Dorsolateral prefrontal cortex (tissue), 122 donors: ENCODE measurements at places on chromosomes 2 and 18.
A peak's percentile ranks its signal among the peaks of the same experiment; 100 is the strongest.

GRCh38 chr2:150255528-150255927 lies 231.9 kb downstream of the RND3 start:
- DNase-seq = no peak

DNA sequence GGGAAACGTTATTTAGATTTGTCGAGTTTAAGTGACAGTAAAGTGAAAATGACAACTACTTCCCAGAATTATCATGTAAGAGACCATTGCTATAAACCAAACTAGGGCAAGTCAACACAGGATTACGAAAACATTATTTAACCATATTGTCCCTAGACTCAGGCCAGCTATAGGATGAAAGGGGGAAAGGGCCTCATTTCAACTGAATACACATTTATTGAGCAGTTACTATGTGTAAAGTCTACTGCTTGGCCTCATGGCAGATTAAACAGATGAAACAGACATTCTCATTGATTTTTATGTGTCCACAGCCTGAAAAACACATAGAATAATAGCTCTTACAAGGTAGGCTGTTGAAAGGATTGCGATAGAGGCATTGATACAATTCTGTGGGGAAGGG lies 32.7 kb downstream of the ARHGEF33 start:
- DNase-seq = no peak

DNA sequence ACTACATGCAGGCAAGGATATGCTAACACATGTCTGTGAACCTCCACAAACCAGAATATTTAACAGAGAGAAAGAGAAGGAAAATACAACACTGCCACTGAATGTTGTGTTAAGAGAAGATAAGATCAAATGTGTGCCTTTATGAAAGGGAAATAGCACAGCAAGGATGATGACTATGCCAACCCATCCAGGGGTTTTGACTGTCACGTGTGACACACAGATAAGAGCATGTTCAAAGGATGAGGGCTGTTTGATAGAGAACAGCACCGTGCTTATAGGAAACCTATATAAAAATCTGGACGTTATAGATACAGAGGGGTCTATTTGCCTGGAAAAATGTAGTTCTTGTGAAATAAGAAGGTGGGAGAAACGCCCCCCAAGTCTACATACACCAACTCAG lies 911.8 kb downstream of the CPS1 start:
- no peak for DNase-seq

DNA sequence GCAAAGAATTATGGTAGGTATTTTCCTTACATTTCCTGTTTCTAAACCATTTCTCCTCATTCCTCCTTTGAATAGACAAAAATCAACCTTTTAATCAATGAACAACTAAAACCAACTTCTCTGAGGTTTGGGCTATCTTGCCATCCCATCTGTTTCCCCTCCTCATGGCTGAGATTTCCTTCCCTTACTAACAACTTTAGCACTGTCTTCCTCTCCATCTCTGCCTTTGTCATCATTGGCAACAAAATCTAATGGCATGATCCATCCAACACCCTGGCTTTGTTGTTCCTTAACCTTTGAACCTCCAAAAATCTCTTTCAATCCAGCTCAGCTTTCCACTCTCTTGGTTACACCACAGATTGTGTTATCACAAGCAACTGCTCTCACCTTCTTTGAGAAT lies 95.3 kb upstream of the FAM136A start:
- no peak for DNase-seq

DNA sequence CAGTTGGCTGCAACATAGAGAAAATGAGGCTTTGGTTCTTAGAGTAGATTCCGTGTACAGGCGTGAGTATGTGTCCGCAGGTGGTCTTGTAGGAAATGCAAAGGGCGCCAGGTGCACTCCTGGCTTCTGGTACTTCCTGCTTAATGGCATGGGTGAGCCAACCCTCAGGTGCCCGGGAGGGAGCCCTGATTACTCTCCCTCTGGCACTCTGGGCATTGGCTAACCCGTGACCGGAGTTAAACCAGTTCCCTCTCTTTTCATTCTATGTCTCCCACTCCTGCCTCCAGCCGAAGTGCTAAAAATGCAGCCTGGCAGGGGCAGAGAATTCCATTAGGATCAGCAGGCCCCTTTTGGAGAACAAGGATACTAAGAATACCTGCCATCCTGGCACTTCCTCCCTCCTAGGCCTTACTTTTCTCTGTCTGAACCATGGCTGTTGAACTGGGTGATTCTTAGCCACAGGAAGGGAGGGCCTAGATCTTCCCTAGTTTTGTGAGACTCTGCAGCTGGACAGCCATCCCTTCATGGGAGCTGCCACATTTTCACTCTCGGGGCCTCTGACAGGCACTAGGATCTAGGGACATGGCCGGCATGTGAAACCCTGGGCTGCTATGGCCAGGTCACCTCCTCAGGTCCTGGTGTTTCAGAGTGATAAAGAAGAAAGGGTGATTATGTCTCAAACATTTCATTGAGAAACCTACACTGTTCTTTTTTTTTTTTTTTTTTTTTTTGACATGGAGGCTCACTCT lies 6.5 kb downstream of the MERTK start:
- DNase-seq = no peak

DNA sequence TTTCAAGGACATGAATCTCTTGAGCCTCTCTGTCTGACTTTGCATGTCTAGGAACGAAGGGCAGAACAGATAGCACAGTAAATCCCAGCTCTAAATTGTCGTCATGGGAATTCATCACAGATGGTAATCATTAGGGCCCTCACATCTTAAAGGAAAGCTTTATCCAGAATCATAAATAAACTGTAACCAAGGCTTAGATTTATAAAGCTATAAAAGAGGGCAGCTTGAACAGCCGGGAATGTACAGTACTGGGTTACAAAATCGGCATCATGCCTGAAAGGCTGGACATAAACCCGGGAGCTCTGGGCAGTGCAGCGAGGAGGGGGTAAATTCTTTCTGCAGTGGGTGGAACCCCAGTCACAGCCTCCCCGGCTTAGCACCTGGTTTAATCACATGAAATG lies 144.4 kb downstream of the GFPT1 start:
- DNase-seq = no peak

GRCh38 chr2:88692187-88692586 lies 714 bp downstream of the RPIA start:
- peak; percentile 41 for DNase-seq

DNA sequence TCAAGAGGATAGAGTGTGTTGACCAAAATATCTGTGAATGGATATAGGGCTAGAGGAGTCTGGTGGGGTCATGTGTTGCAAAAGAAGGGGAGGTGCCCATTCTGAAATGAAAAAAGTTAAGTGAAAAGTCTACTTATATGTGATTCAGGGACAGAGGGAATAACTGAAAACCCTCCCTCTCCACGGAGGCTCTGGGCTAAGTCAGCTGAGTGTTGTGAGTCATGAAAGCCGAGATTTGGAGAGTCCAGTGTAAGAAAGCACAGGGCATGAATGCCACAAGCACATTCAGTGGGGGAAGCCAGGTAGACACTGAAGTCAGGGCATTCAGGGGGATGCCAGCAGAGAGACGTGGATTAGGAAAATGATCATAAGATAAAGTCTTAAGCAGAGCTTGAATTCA lies 871.9 kb downstream of the TSN start:
- no peak for DNase-seq

DNA sequence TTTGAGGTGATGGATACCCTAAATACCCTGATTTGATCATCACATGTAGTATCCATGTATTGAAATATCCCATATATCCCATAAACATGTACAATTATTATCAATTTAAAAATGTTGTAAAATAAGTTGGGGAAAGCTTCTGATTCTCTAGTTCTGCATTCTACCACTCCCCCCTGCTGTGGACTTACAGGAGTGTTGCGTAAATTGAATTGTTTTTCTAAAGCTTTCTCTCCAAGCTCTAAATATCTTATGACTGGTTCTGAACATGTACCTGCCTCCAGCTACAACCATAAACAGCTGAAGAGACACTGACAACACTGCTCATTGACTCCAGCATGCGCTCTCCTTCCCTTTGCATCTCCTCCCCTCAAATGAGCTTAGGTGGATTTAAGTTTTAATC lies 145.2 kb downstream of the MGAT5 start:
- no peak for DNase-seq
